Transverse colon (tissue), 4 donors: ENCODE measurements at places on chromosomes 12 and 14. TPM values are rescaled to one million over a fixed set of nuclear protein-coding genes. Genes with fewer than 3 reads are reported as not detected.

TUBA1B gene
- 345 TPM for total RNA-seq

PLEKHD1 gene
- not detected for total RNA-seq

JDP2 gene
- 49.2 TPM for total RNA-seq

CEBPE gene
- total RNA-seq: not detected

DNA sequence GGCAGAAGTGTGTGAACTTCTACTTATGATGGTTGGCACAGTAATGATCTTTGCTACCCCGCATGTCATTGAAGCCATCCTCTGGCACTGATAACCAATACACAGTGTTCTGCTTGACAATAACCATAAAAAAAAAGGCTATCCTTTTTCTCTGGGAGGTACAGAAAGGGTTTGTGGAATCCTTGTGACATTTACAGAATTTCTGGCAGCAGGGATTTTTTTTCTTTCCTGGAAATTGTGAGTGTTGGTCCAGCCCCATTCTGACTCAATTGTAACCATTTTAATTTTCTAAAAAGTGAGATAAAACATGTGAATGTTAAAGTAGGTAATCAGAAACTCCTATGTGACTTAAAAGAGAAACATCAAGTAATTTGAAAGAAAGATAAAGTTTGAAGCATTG lies 943.8 kb downstream of the TMTC2 start:
- DNase-seq: no peak

DNA sequence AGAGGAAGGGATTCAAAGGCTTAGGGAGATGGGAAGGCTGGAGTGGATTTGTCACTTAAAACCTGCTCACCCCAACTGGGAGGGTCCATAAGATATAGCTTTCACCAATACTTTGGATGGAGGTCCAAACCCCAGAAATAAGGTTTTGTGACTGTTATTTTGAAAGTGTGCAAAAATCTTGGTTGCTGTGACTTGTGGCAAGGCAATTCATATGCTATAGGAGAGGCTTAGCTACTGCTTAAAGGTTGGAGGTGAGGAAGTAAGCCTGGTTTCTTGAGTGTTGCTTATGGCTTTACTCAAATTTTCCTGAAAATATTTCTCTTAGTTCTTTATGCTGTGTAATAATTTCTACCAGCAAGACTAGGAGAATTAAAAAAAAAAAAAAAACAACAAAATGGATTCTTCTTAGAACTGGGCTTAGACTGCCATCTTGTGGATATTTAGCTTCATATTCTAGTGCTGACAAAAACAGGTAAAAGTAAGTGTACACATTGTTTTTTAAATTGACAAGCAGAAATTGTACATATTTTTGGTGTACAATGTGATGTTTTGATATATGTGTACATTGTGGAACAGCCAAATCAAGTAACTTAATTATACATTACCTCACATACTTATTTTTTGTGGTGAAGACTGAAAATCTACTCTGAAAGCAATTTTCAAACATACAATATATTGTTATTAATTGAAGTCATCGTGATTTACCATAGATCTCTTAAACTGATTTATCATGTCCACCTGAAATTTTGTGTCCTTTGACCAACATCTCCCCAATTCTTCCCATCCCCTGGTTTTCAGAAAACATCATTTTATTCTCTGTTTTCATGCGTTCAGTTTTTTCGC lies 23.0 kb downstream of the PDE6H start:
- DNase-seq: no peak

- DNase-seq: no peak
These were observed 11.3 kb downstream of the GCN1 start for GRCh38 chr12:120183211-120183631.

DNA sequence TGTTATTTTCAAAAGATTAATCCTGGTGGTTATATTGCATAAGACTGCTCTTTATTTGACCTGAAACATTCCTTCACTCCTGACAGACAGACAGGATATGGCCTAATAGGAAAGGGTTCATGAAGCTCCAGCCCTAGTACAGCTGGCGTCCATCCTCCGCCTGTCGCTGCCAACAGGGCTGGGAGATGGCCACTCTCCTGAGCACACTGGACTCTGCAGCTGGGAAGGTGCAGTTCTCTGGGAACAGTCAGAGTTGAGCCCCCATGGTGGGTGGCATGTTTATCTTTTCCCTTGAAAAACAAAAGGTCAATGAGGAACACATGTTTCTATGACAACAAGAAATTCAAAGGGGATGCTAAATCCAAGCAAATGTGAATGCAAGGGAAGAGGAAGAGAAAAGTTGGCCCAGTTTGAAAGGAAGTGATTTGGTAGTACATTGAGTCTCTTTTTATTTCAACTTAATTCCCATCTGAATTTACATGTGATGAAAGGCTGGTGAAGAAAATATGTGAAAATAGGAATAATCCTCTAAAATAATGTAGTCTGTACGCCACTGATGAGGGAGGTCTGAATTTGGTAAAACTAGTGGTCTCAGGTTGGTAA lies 89.9 kb upstream of the DCN start:
- DNase-seq: peak; percentile 24

DNA sequence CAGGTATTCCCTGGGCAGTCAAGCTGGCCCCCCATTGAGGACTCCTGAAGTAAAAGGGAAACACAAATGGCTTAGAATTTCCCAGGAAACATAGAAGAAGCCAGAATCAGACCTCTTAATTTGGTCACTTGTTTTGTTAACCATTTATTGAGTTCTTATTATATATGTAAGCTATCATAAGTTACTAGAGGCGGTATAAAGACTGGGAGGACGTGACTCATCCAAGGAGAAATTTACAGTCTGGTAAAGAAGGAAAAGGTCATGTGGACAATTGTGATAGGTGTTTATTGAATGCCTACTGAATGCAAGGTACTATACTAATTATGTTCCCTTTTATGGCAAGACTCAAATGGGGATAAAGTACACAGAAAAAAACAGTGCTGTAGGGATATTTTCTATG lies 146.7 kb downstream of the DYRK2 start:
- DNase-seq: no peak

DNA sequence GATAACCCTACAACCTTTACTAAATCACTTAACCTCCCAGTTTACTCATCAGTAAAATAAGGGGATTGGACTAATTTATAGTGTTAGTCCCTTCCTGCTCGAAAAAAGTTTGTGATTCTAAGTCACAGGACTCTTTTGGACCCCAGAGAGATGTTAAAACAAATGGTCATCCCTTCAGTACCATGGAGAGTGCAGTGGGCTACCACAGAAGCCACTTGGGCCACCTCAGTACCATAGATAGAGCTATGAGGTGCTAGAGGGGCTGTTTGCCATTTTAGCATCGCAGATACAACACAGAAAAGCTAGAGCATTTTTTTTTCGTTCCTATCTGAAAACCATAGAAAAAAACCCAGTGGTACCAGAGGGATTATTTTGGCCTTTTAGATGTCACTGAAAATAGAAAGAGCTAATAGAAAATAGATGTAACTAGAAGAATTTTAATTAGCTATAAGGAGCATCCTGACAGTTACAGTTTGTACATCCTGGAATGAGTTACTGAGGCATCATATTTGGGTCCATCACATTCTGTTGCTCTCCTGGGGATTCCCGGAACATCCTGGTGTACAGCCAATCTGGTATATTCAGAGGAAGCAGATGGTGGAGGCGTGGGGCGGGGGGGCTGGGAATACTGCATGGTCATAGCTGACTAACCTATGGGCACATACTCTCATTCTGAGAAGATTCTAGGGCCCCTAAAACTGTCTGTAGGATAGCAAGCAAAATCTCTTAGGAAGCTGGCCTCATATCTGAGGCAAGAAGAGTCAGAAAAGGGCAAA lies 2.8 kb downstream of the ZNF219 start:
- DNase-seq: no peak

GRCh38 chr12:116771651-116772050 lies 33.5 kb downstream of the RNFT2 start:
- DNase-seq: no peak

GRCh38 chr14:59126714-59127436 lies 61.6 kb upstream of the DAAM1 start:
- no peak for DNase-seq

GRCh38 chr12:109586385-109587296 lies 13.0 kb downstream of the MVK start:
- DNase-seq: no peak

GRCh38 chr14:76023757-76024156 lies 38.2 kb downstream of the IFT43 start:
- DNase-seq: no peak
